ENCODE measurements at places on chromosomes 2 and 18.

GRCh38 chr2:147006736-147007141 lies 838.1 kb upstream of the ACVR2A start:
- no peak for DNase-seq

DNA sequence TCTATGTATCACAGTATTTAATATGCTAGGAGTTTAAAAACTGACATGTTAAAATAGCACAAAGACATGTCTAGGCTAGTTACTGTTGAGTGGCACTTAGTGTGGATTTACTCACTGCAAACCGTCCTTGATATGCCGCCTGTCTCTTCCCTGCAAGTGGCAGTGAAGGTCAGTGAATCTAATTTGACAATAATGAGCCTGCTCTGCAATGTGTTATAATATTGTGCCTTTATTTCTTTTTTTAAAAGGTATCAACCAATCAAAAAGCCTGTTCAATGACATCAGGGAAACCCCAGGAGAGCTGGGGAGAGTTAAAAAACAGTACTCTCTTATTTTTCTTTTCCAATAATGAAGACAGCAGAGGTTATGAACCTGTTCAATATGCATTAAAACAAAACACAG lies 384.1 kb downstream of the ERBB4 start:
- no peak for DNase-seq

- no peak for DNase-seq
Measured at GRCh38 chr2:178298785-178299212, 104.5 kb downstream of the OSBPL6 start.

DNA sequence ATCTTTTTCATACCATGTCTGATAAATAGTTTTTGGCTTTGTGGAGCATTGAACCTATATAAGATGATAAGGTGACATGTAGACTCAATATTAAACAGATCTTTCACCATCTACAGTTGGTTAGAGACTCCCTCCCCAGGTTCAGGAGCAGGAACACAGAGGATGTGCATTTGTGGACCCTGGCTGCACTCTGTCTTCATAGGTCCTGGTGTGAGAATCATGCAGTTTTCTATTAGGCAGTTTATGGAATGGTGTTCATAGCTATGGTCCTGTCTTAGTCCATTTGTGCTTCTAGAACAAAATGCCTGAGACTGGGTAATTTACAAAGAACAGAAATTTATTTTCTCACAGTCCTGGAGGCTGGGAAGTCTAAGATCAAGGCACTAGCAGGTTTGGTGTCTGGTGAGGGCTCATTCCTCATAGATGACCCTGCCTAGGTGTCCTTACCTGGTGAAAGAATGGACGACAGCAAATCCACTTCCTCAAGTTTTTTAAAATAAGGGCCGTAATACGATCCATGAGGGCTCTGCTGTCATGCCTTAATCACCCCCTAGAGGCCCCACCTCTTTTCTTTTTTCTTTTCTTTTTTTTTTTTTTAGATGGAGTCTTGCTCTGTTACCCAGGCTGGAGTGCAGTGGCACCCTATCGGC lies 35.3 kb upstream of the FAM98A start:
- DNase-seq: no peak

Data from vagina (tissue), 2 donors.